ENCODE measurements at places on chromosomes 3 and 15.

DNA sequence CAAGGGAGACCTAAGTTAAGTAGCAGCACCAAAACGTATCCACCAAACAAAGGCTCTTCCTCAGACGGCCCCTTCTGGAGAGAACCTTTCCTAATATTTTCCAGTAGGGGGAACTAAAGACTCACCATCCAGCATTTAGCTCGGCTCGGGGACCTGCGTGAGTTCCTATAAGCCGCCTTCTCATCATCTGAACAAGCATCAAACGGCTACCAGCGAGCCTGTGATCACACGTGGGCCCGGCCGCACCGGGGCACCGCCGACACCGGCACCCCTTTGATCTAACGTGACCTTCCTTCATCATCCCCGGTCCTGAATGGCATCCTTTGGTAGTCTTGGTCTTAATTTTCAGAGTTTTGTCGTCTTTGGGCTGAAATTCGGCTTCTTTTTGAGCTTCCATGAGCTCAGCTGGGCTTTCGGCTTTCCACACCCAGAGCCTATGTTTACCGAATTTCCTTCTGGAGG is 1.4 kb upstream of the ROBO2 start:
- DNase-seq: no peak

DNA sequence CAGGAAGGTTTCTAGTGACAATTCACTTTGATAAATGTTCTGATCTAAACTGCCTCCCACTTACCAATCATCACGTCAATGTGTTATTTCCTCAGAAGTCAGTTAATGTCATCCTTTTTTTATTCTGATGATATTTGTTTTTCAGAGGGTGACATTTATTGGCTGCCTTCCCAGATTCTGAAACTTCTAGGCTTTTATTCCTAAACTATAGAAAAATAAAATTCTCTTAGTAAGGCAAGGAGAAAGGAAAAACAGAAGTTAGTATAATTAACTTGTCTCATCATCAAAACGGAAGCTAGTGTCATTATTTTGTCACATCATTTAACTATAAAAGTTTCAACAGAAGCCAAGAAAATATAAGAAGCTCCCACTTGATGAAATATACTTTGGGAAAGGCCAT is 100.0 kb upstream of the C3orf80 start:
- DNase-seq: no peak

DNA sequence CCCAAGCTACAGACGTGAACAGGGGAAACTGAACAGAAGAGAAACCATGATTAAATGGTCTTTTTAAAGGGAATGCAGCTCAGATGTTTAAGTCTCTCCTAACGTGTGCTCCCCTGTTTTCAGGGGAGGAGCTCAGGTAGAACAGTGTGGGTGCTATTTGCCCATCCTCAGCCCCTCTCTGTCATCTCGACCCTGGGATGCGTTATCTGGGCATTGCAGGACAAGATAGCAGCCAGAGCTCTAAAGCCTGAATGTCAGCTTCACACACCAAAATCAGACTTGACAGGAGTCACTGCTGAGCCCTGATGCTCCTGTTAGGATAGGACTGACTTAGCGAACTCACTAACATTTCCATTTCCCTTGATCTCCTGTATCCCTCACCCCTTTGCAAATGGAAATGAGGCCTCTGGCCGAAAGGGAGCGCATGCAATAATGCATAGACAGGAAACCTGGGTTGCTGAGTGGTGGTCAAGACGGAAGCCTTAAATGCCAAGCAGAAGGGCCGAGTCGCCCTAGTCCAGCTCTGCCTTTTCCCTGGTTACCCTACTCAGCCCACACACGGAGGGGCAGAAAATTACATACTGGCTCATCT is 234.9 kb upstream of the TPM1 start:
- DNase-seq: no peak

GRCh38 chr3:134355416-134355815 is 18.8 kb downstream of the AMOTL2 start:
- DNase-seq: no peak

Data from stimulated activated CD8-positive, alpha-beta memory T cell treated with anti-CD3 and anti-CD28 coated beads, Interleukin-4, amount 100 ng/mL, for 1 hour (primary cell).